Natural killer cell (primary cell): ENCODE measurements at places on chromosomes 2 and 18.

DNA sequence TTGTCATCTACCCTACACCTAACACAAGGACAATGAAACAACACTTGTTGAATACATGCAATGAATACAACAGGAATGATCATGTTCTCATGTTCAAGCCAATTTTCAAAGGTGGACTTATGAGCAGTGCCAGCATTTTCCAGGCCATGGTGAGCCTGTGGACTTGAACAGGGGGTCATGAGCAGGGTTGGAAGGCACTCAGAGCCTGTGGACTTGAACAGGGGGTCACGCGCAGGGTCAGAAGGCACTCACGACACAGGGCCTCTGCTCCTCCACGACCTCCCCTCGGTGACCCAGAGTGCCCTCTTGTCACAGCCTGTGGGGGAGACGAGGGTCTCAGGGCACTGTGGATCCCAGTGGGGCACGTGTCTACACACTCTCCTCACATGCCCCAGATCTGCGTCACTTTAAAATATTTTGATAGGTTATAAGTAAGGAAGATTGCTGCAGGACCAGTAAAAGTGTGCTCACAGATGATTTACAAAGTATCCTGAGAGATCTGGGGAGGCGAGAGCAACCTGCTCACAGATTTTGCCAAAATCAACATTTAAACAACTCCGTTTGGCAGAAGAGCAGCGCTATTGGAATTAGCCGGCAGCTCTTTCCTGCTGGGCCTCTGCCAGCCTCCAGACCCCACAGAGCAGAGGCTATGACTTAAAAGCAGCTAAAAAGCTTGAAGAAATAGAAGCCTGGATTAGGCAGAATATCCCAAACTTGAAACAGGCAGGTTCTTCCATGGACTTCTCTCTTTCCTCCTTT lies 121.9 kb downstream of the TMEM18 start:
- no peak for DNase-seq

GRCh38 chr18:54440292-54440691 lies 82.6 kb downstream of the C18orf54 start:
- no peak for DNase-seq

DNA sequence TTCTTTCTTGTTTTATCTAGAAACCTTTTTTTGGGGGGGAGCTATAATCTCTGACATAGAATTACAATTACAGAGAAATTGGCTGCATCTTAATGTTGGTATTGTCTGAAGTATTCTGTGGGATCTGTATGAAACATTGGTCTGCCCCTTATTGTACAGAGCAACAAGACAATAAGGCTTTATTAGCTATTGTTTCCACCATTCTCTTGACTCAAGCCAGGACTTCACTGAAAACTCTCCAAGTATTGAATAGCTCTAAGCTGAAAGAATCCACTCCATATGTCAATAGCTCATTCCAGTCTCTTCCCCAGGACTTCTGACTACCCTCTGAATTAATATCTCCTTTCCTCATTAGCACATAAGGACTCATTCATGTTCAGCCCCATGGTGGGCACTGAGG lies 77.8 kb downstream of the RHBDD1 start:
- DNase-seq: no peak

DNA sequence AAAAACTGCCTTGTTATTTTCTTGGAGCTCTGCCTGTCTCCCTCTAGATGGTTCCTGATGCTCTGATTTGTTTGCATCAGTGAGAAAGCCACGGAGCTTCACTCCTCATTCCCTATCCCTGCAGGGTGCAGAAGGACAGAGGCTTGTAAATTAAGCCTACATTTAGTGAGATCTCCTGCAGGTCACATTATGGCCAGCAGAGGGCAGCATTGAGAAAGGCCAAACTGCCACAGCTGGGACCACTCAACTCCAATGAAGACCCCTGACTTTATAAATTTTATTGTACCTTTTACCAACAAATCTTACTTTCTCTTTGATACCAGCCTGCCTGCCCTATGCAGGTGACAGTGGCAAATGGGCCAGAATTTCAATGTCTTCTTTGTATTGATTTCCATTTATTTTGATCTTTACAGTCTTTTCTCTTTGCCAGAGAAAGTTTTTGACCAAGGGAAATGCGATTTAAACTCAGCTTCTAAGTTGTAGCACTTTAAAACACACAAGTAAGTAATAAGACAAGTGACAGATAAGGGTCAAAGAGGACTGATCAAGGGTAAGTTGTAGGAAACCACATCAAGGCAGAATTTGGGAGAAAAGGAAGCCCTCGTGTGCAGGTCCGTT lies 1029.1 kb upstream of the KLHL29 start:
- DNase-seq: no peak

DNA sequence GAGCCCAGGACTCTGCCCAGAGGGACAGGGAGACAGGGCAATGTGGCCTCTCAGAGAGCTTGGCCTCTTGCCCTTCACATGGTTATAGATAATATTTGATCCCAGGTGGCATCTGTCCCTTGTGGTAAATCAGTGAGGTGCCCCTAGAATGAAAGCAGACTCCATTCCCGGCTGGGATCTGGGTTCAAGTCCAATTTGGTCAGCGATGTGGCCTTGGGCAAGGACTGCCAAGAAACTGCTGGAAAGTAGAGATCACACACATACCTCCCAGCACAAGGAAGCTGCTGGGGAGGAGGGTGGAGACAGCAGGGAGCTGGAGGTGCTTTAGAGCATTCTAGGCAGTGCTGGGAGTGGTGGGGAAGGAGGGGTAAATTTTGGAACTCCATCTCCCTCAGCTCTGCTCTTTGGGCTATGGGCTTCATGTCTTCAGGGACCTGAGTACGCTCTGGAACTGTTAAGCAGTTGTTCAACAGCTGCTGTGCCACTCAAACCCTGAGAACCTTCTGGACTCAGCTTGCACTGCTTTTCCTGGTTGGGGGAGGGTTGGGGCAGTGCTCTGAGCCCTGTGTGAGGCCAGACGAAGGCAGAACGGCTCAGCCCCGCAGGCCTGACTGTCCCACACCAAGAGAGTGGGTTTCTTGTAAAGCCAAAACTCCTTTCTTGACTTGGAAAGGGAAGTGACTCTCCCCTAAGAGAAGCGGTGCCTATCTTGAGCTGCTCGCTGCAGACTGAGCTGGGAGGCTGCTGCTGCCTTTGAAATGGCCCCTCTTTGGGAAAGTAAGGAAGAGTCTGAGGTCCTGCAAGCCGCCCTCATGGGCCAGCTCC lies 23.0 kb downstream of the INPP5D start:
- DNase-seq: no peak

DNA sequence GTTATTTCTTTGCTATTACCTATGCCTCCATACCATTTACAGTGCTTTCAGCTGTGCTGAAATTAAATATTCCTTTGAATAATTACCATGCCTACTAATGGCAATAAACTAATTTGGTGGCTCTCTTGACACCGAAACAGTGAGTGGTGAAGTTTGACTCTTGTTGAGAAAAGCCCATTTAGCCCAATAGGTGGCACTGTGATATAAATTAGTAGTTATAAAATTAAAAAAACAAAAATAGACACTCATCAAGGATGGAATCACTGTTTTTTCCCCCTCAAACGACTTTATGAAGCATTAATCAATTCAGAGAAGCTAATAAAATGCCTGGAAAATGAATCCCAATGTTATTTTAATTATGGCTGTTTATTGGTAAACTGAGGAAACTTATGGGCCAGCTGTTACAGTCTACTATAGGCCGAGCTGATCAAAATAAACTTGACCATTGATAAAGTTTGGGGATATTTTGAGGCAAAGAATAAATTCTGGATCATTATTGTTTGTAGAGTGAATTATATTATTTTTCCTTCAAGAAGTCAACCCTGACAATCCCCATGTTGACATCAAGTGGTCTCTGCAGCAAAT lies 339.6 kb downstream of the TRIB2 start:
- no peak for DNase-seq
